ENCODE measurements at places on chromosomes 12 and 14. TPM values are rescaled to one million over a fixed set of nuclear protein-coding genes. Genes with fewer than 3 reads are reported as not detected.

BLTP3B gene
- total RNA-seq: 18.1 TPM

SLC10A1 gene
- not detected for total RNA-seq

TGM1 gene
- 0.17 TPM for total RNA-seq

EFS gene
- 0.17 TPM for total RNA-seq

RAD9B gene
- total RNA-seq: 1.2 TPM

CLEC9A gene
- total RNA-seq: not detected

TRIM9 gene
- not detected for total RNA-seq

KRT3 gene
- not detected for total RNA-seq

BHLHE41 gene
- 0.85 TPM for total RNA-seq

CLEC6A gene
- not detected for total RNA-seq

FBLN5 gene
- 0.51 TPM for total RNA-seq

TMEM132D gene
- not detected for total RNA-seq

SERPINA10 gene
- not detected for total RNA-seq

MFAP5 gene
- total RNA-seq: 0.85 TPM

PRKAG1 gene
- 48.2 TPM for total RNA-seq

Data from dermis blood vessel endothelial cell (primary cell).